ENCODE measurements at places on chromosomes 1 and 21.

- no peak for DNase-seq
Measured at GRCh38 chr1:80639777-80640533, 1160.8 kb upstream of the ADGRL2 start.

- no peak for DNase-seq
Measured at GRCh38 chr21:35624901-35625300, 435.4 kb downstream of the SETD4 start.

- DNase-seq = no peak
Measured at GRCh38 chr1:206905295-206906164, 8.3 kb downstream of the IL24 start.

DNA sequence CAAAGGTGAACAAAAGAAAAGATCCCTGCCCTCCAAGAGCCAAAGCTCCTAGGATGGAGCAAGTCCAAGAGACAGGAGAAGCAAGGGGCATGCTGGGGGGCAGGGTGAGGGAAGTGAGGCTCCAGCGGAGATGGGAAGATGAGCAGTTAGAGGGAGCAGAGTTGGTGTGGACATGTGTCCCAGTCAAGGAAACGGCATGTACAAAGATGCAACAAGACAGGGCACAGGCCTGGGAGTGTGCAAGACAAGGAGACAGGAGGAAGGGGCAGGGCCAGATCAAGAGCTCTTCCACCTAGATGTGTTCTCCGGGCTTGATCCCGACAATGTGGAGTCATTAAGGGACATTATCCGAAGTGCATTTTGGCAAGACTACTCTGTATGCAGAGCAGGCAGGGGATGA, 82.1 kb downstream of the CAPZB start:
- DNase-seq = no peak

DNA sequence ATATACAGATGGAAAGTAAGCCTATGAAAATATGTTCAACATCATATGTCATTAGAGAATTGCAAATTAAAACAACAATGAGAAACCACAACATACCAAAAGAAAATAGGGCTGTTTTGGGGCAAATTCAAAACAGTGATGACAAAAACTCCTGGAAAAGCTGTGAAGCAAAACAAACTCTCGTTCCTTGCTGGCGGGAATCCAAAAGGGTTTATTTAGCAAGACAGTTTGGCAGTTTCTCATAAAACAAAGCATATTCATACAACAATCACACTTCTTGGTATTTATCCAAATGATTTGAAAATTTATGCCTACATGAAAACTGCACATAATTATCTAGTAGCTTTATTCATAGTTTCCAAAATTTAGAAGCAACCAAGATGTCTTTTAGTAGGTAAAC, 44.4 kb downstream of the COL11A1 start:
- DNase-seq = no peak

- DNase-seq = no peak
Measured at GRCh38 chr1:15214527-15214926, 32.5 kb upstream of the FHAD1 start.

GRCh38 chr1:186152620-186153239, 222.3 kb downstream of the TPR start:
- DNase-seq = no peak

- no peak for DNase-seq
Measured at GRCh38 chr21:34085129-34085528, 11.8 kb downstream of the MRPS6 start.

DNA sequence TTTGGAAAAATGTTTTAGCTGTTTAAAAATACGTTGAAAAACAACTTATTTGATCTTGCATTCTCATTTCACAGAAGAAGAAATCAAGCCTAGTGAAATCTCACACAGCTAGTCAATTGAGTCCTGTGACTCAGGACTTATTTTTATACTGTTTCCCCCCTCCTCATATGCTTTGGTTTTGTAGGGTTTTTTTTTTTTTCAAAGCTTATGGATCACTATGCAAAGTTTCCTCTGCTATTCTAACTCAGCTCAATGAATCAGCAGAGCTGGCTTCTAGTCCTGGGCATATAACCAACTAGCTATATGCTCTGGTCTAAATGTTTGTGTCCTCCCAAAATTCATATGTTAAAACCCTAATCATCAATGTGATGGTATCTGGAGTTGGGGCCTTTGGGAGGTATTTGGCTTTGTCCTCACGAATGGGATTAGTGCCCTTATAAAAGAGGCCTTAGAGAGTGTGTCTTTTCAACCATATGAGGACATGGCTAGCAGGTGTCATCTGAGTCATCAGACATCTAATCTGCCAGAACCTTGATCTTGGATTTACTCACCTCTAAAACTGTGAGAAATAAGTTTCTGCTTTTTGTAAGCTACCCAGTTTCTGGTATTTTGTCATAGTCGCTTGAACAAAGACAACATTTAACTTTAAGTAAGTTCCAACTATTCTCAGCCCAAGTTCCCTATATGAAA, 317.2 kb upstream of the C1orf87 start:
- DNase-seq = no peak

DNA sequence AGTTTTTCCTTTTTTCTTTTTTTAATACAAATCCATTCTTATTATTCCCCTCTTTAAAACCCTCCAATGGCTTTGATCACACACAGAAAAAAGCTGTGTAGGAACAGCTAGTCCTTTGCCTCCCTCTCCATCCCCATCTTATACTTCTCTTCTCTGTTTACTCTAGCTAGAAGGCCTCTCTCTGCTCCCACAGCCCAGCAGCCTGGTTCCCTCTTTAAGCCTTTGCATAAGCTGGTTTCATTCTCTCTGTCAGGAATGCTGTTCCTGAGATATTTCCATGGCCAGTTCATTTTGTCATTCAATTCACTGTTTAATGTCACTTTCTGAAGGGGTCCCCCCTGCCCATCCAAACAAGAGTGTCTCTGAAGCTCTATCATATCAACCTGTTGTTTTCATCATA, 143.3 kb upstream of the ST6GALNAC5 start:
- DNase-seq = no peak

DNA sequence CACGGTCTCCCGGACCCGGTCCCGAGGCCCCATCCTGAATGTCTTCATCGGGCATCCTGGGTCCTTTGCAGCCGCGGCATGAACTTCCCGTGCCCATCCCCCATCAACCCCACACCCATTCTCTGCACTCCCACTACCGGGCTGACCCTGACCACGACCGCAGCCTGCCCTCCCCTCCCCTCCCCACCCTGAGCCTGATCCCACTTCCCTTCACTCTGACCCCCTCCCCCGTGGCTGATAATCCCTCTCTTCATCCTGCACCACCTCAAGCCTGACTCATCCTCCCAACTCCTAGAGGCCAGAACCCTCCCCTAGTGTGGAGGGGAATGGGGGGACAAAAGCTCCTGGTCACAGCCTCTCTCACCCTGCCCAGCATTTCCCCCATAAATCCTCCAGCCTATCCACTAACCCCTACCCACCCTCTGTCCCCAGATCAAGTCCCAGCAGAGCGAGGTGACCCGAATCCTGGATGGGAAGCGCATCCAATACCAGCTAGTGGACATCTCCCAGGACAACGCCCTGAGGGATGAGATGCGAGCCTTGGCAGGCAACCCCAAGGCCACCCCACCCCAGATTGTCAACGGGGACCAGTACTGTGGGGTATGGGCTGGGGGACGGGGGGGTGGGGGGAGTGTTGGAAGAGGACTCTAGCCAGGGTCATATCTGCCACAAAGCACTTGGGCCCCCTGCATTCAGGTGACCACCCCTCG, 602 bp downstream of the SH3BGRL3 start:
- no peak for DNase-seq

DNA sequence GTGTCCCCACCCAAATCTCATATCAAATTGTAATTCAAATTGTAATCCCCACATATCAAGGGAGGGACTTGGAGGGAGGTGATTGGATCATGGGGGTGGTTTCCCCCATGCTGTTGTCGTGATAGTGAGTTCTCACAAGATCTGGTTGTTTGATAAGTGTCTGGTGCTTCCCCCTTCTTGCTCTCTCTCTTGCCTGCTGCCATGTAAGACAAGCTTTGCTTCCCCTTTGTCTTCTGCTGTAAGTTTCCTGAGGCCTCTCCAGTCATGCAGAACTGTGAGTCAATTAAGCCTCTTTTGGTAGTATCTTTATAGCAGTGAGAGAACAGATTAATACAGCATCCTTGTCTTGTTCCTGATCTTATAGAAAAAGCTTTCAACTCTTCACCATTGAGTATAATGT, 6.5 kb upstream of the LRRC39 start:
- DNase-seq = no peak

DNA sequence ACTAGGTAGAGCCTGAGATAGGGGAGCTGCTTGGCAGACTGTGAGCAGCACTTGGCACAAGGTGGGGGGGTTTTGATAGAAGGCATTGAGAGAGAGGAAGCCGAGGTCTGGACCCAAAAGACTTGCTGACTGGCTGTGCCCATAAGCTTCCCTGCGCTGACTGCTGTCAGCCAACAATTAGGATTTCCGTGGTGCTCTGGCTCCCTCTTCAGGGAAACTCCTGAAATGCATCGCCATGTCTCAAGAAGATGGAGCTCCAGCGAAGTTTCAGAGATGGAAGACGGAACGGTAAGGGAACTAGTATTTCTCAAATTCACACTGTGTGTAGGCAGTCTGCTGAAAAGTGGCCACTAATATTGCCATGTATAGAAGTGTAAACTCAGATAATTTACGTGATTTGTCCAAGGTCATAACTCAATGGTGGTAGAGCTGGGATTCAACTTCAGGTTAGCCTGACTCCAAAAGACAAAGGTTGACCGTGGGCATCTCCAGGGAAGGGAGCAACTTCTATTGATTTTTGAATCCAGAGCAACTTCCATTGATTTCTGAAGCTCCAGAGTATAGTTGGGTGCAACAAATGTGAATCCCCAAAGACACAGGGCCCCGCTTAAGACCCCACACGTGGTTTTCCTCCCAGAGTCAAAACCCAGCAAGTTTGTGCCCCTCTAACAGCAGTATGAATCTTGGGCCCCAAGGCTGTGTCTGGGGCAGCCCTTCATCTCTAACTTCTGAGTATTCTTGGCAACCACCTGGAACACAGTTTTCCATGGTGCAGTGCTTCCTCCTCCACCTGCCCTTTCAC, 44.5 kb upstream of the CRNN start:
- DNase-seq = peak; percentile 44

DNA sequence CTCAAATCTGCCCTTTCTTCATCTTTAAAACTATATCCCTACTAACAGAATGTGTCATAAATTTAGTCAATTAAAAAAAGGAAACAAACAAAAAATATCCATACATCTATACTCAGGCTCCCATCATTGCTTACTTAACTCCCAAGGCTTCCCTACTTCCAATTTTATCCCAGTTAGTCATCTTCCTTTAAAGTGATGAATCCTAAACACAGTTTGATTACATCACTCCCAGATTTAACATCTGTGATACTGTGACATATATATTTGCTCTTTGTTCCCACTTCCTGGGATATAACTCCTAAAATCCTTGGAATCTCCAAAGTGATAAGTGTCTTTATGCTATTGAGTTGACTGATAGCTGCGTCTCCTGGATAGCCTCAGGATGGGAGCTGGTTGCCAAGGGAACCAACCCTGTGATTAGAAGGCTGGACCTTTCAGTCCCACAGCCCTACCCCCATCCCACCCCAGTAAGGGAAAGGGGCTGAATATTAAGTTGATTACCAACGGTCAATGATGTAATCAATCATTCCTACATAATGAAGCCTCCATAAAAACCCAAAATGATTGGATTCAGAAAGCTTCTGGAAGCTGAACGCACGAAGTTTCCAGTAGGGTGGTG, 21.6 kb downstream of the GLMN start:
- no peak for DNase-seq

DNA sequence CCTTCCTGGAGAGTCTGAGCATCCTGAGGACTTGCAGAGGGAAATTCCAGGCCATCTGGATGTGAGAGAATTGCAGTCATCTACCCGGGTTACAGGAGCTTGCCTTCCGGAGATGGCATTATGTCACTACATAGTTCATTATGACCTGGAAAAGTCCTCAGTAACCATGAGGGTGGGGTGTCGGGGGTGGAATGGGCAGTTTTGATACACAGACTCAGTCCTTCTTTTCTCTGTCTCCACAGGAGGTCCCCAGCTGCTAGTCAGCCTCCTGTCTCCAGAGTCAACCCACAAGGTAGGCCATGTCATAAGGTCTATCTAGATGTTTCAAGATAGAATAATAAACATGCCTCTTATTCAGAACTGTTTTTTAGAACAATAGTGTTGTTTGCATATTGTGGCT, 268.2 kb upstream of the SGIP1 start:
- DNase-seq = no peak

GRCh38 chr1:180617774-180618395, 13.9 kb upstream of the XPR1 start:
- DNase-seq = no peak

GRCh38 chr21:14567331-14568279, 21.5 kb upstream of the SAMSN1 start:
- no peak for DNase-seq

GRCh38 chr1:100896481-100896982, 642 bp downstream of the SLC30A7 start:
- DNase-seq = no peak

DNA sequence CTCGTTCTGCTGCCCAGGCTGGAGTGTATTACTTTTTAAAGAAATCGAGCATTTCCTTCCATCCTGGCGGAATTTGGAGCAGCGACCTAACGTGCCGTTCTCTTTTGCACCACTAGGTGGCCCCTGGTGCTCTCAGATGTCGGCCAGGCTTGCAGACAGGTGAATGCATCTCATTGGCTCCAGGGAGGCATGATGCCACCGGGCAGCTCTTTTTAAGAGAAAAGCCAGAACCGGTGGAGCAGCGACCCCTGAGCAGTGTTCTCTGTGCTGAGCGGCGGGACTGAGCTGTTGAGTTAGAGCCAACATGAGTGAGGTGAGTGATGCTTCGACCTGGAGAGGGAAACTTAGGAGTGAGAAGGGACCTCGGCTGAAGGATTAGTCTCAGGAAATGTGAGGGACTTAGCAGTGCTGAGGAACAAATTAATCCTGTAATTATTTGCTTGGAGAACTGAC, at the start of gene PCP4:
PCP4 (plus strand) TSS at position 241 of the 453 bp plus-strand sequence; CDS start at position 305, 64 bp downstream.
- peak; percentile 62 for DNase-seq

GRCh38 chr1:211736351-211736915, 61.0 kb upstream of the NEK2 start:
- DNase-seq = peak; percentile 66

DNA sequence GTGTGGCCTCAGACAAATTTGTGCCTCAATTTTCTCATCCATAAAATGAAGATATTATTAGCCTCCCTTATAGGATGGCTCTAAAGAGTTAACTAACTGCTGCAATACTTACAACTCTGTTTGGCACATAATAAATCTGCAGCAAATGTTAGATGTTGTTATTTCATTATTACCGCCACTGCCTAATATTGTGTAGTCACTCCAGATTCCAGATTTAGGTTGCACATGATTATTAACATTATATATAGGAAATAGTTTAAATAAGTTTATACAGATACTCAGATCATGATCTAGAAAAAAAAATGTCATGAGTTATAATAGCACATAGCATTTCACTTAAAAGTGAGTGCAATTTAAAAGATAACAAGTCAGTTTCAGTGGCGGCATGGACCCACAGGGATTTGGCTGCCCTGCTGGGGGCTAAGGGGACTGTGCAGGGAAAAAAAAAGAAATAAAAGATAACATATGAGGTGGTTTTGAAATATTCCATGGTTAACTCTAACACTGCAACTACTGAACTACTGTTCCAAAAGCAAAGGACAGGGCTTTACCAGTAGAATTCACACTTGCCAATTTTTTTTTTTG, 170.4 kb downstream of the TGFBR3 start:
- no peak for DNase-seq
